ENCODE measurements at places on chromosomes 16 and 17.

- no peak for DNase-seq
Observed at GRCh38 chr17:79799174-79799537, 2.3 kb upstream of the CBX8 start.

DNA sequence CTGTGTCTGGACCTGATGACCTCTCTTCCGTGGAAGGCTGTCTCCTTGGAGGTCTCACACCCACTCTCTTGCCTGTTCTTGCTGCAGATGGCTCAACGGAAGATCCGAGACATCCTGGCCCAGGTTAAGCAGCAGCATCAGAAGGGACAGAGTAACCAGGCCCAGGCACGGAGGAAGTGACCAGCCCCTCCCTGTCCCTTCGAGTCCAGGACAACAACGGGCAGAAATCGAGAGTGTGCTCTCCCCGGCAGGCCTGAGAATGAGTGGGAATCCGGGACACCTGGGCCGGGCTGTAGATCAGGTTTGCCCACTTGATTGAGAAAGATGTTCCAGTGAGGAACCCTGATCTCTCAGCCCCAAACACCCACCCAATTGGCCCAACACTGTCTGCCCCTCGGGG is 52.1 kb downstream of the IGF2BP1 start:
- DNase-seq, result no peak

DNA sequence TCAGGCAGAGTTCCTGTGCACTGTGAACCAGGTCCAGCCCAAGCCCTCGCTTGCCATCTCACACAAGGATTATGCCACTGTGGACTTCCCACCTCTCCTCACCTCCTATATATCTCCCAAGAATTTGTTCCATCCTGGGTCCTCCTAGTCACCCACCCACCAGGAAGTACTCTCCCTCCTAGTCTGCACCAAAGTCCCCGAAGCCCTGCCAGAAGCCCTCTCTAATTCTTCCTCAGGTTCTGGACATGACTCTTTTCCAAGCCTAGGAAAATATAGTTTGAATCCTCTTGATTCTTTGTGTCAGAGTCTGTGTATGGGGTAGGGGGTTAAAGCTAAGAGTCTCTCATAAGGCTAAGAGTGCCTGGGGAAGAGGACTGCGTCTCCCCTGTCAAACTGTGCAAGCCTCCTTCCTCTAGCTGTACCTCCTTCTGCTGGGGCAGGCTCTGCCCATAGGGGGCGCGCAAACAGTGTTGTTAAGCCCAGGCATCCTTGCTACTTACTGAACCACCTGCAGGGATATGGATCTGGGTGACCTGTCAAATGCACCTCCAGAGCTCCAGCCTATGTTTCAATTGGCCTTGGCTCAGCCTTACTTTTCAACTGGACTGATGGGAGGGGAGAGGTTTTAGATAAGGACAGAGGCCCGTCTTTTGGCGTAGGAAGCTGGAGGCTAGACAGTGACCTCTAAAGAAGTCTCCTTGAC is 16.6 kb upstream of the DLX4 start:
- no peak for DNase-seq

DNA sequence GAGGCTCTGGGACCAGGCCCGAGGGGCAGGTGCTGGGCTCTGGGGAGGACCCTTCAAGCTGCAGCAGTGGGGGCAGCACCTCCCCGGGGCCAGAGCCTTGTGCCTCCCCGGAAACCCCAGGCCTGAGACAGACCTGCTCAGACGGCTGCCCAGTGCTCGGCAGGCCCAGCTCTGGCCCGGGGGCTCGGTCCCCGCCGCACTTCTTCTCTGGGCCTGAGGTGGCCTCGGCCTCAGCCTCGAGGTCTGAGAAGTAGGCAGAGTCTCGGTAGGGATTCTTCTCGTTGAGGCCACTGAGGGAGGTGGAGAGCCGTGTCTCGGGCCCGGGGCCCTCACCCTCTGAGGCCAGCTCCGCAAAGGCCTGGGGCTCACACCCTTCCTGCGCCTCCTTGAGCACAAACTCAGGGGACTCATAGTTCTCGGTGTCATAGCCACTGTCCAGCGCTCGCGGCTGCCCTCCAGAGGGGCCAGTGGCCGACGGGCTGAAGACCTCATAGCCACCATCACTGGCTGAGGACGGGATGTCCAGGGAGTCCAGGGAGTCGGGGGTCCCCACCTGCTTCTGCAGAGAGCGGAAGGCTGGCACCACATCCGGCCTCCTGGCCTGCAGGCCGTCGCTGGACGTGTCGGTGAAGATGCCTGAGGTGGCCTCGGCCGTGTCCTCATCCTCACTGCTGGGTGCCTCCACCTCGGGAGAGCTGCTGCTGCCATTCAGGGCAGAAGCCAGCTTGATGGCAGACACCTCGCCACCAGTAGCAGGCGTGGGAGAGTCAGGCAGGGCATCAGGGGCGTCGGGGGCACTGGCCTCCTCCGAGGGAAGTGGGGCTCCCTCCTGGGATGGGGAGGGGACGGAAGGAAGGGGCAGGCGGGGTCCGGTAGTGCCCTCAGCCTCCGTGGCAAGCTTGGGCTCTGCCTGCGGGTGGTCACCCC is 44.3 kb upstream of the PVALEF start:
- no peak for DNase-seq

DNA sequence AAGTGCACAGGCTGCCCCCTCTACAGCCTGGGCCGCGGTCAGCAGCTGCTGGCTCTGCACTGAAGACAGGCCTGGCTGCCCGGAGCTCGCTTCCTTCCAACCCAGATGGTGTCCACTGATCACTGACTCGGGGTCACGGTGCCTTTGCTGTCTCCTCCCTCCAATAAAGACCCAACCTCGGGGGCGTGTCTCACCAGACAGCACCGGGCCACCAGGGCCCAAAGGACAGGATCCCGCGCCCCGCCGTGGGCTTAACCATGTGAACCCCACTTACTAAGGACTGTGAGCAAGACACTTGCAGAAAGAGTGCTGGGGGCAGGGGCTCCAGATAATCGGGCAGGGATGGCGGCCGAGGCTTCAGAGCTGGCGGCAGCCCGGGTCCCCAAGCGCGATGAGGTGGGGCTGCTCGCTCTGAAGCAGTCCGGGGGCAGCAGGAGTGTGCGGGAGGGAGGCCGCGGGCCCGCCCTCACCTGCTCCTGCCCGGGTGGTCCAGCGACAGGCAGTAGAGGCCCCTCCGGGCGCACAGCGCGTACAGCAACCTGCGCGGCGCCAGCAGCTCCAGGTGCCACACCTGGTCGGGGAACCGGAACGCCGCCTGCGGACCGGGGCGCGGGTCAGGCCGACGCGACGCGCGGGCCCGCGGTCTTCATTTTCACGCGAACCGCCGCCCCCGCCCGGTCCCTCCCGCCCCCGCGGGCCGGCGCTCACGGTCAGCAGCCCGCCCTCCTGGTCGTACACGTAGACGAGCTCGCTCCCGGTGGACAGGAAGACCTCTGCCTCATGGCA is 502 bp downstream of the FAAP100 start:
- DNase-seq, result no peak

DNA sequence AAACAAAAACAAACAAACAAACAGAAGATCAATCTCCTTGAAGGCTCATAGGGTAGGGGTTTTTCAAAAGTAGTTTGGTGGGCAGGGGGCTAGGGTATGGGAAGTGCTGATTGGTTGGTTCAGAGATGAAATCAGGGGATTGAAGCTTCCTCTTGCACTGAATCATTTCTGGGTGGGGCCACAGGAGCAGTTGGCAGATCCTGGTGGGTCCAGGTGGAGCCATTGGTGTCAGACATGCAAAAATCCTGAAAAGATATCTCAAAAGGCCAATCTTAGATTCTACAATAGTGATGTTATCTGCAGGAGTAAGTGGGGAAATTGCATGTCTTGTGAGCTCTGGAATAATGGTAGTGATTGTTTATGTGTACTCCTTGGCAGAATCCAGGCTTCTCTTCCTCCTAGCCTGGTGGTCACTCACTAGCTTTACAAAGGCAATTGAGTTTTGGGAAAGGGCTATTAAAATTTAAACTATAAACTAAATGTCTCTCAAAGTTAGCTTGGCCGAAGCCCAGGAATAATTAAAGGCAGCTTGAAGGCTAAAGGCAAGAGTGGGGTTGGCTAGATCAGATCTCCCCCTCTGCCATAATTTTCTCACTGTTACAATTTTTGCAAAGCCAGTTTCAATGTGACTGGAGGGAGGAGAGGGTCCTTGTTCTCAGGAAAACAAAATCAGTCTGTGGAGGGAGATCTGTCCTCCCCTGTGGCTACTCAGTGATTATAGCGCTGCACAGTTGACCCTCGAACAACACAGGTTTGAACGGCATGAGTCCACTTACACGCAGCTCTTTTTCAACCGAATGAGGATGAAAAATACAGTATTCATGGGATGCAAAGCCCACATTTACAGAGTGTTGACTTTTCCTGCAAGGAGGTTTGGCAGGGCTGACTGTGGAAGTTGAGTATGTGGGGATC is 45.2 kb downstream of the RNF112 start:
- DNase-seq, result no peak

All from hypothalamus (tissue), 51 donors.